IMR-90 (cell line): ENCODE measurements at places on chromosomes 5 and 9. TPM values are rescaled to one million over a fixed set of nuclear protein-coding genes. Genes with fewer than 3 reads are reported as not detected.

- no peaks in the 10 kb centered on the region for H3K36me3 ChIP-seq
- peaks cover 21% of the 10 kb centered on the region for H3K4me1 ChIP-seq
- no peak overlapping the region for H3K27ac ChIP-seq
- H3K27me3 ChIP-seq, result no peaks in the 10 kb centered on the region
- DNase-seq, result no peak
Observed at GRCh38 chr9:91063471-91063870, 261.9 kb downstream of the SYK start.

The FRMD3 gene
- under 0.01 and 0.18 TPM in 2 replicates for total RNA-seq

The BSPRY gene
- total RNA-seq, result not detected in 2 replicates

The FBP2 gene
- not detected in 2 replicates for total RNA-seq

DNA sequence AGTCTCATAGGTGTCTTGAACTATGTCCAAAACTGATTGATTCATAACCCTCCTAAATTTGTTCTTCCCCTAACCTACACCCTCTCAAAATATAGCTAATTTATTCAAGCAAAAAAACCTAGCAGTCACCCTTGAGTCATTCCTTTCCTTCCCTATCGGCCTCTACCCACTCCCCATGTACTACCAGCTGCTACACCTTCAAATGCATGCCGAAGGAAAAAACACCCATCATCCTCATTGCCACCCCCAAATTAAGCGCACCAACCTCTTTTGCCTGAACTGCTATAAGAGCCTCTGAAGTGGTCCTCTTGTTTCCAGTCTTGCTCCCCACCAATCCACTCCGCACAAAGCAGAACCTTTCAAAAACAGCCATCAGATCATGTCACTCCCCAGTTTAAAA is 12.6 kb downstream of the LIFR start:
- H3K4me1 ChIP-seq, result peaks cover 5% of the 10 kb centered on the region
- H3K27me3 ChIP-seq, result no peaks in the 10 kb centered on the region
- H3K27ac ChIP-seq, result no peak overlapping the region

DNA sequence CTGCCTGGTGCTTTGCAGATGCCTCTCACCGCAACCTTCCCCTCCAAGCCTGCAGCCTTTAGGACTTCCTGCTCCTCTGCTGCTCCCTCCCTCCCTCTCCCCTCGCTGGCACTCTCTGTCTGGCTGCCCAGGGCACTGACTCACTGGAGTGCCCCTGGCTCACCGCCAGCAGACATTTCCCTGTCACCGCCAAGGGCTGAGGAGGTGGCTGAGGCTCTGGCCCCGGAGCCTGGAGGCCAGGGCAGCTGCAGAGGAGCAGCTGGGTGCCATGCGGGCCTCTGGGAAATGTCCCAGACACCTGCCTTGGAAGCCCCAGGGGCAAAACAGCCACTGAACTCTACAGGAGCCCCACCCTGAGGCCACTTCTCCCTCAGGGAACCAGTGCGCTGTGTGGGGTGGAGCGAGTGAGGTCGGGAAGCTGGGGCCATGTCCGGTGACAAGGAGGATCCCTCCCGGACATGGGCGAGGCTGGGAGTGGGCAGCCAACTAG is 53.4 kb downstream of the TENT4A start:
- H3K4me3 ChIP-seq, result no peak overlapping the region
- no peaks in the 10 kb centered on the region for H3K4me1 ChIP-seq
- no peaks in the 10 kb centered on the region for H3K27me3 ChIP-seq
- no peak overlapping the region for H3K27ac ChIP-seq
- no peaks in the 10 kb centered on the region for H3K36me3 ChIP-seq

GRCh38 chr5:157449011-157449723 is 10.8 kb upstream of the NIPAL4 start:
- DNase-seq, result no peak
- H3K27me3 ChIP-seq, result no peaks in the 10 kb centered on the region
- no peak overlapping the region for H3K27ac ChIP-seq

- peak; percentile 66 for DNase-seq
- H3K27me3 ChIP-seq, result peaks cover 3% of the 10 kb centered on the region
- H3K27ac ChIP-seq, result no peak overlapping the region
- no peaks in the 10 kb centered on the region for H3K36me3 ChIP-seq
Observed at GRCh38 chr9:17810728-17811571, 232.1 kb downstream of the SH3GL2 start.

The PCDHGA4 gene
- total RNA-seq, result 5.0 and 5.4 TPM in 2 replicates

- no peaks in the 10 kb centered on the region for H3K4me1 ChIP-seq
- H3K27me3 ChIP-seq, result no peaks in the 10 kb centered on the region
- no peak for DNase-seq
- H3K36me3 ChIP-seq, result no peaks in the 10 kb centered on the region
- no peak overlapping the region for H3K4me3 ChIP-seq
- no peak overlapping the region for H3K27ac ChIP-seq
Observed at GRCh38 chr5:100161868-100162267, 373.3 kb upstream of the FAM174A start.

DNA sequence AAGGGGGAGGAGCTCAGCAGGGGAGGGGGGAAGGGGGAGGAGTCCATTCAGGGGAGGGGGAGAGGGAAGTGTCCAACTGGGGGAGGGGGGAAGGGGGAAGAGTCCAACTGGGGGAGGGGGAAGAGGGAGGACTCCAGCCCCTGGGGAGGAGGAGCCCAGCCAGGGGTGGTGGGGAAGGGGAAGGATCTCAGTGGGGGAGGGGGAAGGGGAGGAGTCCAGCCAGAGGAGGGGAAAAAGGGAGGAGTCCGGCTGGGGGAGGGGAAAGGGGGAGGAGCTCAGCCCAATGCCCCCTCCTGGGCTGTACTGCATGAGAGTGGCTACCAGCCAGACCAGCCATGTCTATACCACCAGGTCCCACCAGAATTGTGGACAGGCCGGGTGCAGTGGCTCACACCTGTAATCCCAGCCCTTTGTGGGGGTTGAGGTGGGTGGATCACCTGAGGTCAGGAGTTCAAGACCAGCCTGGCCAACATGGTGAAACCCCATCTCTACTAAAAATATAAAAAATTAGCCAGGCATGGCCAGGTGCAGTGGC is 30.6 kb upstream of the ADAMTS2 start:
- no peaks in the 10 kb centered on the region for H3K36me3 ChIP-seq
- H3K27ac ChIP-seq, result no peak overlapping the region
- peaks cover 27% of the 10 kb centered on the region for H3K4me1 ChIP-seq

- no peaks in the 10 kb centered on the region for H3K36me3 ChIP-seq
- no peak overlapping the region for H3K4me3 ChIP-seq
- H3K4me1 ChIP-seq, result no peaks in the 10 kb centered on the region
- no peak for DNase-seq
- H3K27ac ChIP-seq, result no peak overlapping the region
Observed at GRCh38 chr5:45113726-45114125, 305.0 kb downstream of the MRPS30 start.

DNA sequence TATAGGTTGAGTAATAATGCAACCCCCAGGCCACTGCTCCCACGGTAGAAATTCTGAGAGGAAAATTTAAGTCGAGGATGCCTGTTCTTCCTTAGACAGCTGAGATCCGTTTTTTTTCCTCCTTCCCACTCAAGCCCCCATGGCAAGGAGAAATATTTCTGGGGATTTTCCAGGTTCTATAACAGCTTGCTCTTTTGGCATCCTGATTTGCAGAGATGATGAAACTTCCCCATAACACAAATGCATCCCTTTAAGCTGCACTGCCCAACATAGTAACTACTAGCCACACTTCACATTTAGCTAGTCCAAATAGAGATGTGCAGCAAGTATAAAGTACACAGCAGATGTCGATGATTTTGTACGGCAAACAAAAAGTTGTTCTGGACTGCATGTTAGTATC is 32.5 kb upstream of the GNA14 start:
- no peak overlapping the region for H3K4me3 ChIP-seq
- H3K27ac ChIP-seq, result no peak overlapping the region
- no peaks in the 10 kb centered on the region for H3K27me3 ChIP-seq
- DNase-seq, result no peak
- H3K36me3 ChIP-seq, result no peaks in the 10 kb centered on the region
- H3K4me1 ChIP-seq, result no peaks in the 10 kb centered on the region

- DNase-seq, result peak; percentile 44
- H3K27ac ChIP-seq, result no peak overlapping the region
- H3K4me1 ChIP-seq, result no peaks in the 10 kb centered on the region; the same call in 1 of the 2 replicates
- no peak overlapping the region for H3K4me3 ChIP-seq
Observed at GRCh38 chr5:84088996-84089395, 295.7 kb downstream of the EDIL3 start.

The ANKDD1B gene
- 0.28 TPM in 1 of 2 replicates, not detected in the other for total RNA-seq

The MYO10 gene
- 93.0 and 115 TPM in 2 replicates for total RNA-seq

DNA sequence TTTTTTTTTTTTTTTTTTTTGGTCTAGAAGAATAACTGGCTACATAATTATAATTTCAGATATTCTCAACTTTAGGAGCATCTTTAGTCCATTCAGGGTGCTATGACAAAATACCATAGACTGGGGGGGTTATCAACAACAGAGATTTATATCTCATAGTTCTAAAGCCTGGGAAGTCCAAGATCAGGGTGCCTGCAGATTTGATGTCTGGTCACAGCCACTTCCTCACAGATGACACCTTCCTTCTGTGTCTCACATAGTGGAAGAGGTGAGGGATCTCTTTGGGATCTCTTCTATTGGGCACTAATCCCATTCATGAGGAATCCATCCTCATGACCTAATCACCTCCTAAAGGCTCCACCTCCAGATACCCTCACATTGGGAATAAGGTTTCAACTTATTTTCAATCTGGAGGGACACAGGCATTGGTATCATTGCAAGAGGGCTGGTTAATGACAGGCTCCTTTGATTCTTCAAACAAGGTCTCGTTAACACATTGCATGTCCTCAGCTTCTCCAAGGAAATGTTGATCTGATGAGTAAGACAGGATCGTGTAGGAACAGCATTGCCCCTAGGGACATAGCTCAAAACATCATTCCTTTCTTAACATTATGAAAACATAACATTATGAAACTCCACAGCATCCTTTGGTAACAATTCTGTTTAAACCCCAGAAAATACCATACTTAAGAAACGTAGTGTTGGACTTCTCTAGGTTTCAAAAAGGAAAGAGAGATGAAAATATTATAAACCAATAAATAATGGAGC is 372.4 kb downstream of the SEMA5A start:
- no peaks in the 10 kb centered on the region for H3K36me3 ChIP-seq
- H3K27me3 ChIP-seq, result no peaks in the 10 kb centered on the region
- H3K4me3 ChIP-seq, result no peak overlapping the region

GRCh38 chr5:40991168-40991980 is 79.8 kb downstream of the MROH2B start:
- peak overlapping the region; percentile 59 for H3K27ac ChIP-seq
- DNase-seq, result peak; percentile 86
- H3K4me1 ChIP-seq, result peaks cover 14% of the 10 kb centered on the region; the same call in 1 of the 2 replicates
- H3K36me3 ChIP-seq, result no peaks in the 10 kb centered on the region

- DNase-seq, result peak; percentile 2
- no peaks in the 10 kb centered on the region for H3K36me3 ChIP-seq
- no peak overlapping the region for H3K27ac ChIP-seq
- H3K27me3 ChIP-seq, result no peaks in the 10 kb centered on the region
- no peak overlapping the region for H3K4me3 ChIP-seq
Observed at GRCh38 chr5:84438456-84438855, 53.8 kb upstream of the EDIL3 start.

The ACER2 gene
- total RNA-seq, result 1.6 and 1.9 TPM in 2 replicates

DNA sequence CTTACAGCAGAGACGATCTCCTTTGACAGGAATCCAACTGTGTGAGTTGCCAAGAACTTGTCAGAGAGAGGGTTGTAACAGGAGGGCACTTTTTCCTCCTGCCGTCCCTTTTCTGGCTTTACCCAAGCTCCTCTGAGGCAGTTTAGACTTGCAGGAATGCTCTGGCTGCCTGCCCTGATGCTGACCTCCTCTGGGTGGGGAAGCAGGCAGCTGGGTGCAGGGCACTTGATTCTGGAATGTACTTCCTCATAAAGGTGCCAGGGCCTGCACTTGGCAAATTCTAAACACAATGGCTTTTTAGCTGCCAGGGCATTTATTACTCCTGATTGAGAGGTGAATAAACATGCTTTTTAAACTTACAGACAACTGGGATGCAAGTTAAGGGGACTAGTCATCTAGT is 190.4 kb downstream of the EPB41L4A start:
- DNase-seq, result peak; percentile 2
- H3K36me3 ChIP-seq, result no peaks in the 10 kb centered on the region
- no peak overlapping the region for H3K27ac ChIP-seq
- no peak overlapping the region for H3K4me3 ChIP-seq

The ERAP2 gene
- total RNA-seq, result 18.3 and 21.3 TPM in 2 replicates

The HTR1A gene
- not detected in 2 replicates for total RNA-seq

DNA sequence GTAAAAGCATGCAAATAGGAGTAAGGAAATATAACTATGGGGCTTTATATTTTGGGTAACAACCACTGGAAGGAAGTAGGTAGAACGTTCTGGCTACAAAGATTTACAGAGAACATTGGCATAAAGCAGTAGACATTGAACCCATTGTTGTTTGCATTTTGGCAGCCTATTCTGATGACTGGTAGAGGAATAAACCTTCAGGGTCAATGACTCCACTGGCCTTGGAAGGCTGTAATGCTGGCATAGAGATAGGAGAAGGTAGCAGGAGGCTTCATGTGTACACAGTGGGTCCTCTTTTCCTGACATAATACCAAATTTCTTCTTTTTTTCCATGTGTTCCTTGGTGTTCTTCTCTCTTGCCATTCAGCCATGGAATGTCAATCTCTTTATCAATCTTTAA is 462.8 kb upstream of the ZNF462 start:
- H3K27me3 ChIP-seq, result no peaks in the 10 kb centered on the region
- no peaks in the 10 kb centered on the region for H3K4me1 ChIP-seq
- H3K4me3 ChIP-seq, result no peak overlapping the region
- no peak for DNase-seq
- H3K36me3 ChIP-seq, result no peaks in the 10 kb centered on the region

DNA sequence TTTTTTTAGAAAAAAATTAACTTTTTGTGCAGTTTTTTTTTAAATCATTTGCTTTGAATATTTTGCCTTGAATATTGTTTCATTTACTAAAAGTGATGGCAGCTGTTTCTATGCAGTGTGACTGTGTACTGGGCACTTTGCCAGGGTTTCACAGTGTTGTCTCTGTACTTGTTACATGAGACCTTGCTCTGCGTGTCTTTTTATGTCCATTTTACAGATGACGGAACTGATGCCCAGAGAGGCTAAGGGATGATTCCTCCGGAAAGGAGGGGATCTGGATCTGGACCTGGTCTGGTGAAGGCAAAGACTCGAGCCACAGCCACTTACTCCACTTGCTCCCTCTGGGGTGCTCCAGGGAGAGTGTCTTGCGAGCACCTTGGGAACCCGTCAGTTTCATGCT is 124.8 kb upstream of the PTCH1 start:
- H3K27me3 ChIP-seq, result no peaks in the 10 kb centered on the region; the same call in 1 of the 2 replicates
- H3K4me1 ChIP-seq, result no peaks in the 10 kb centered on the region
- no peaks in the 10 kb centered on the region for H3K36me3 ChIP-seq
- no peak for DNase-seq

- H3K27me3 ChIP-seq, result no peaks in the 10 kb centered on the region
- H3K27ac ChIP-seq, result peak within 1 kb of the TSS; percentile 87
- H3K36me3 ChIP-seq, result peaks cover 1% of the 10 kb centered on the region; the same call in 1 of the 2 replicates
- peaks cover 12% of the 10 kb centered on the region for H3K4me1 ChIP-seq
Observed at GRCh38 chr5:52787600-52788504, at the start of the genes ITGA1 and PELO. Gene ITGA1, plus strand, starts transcription at chr5:52787916. Its CDS starts 438 bp downstream, at chr5:52788354. Gene PELO, plus strand, starts transcription at chr5:52787916. Its CDS starts 12,479 bp downstream, at chr5:52800395.

The TMEM252 gene
- not detected in 2 replicates for total RNA-seq

The DPYSL3 gene
- total RNA-seq, result 46.1 and 50.2 TPM in 2 replicates
